Lung microvascular endothelial cell (primary cell): ENCODE measurements at places on chromosomes 3 and 15. TPM values are rescaled to one million over a fixed set of nuclear protein-coding genes. Genes with fewer than 3 reads are reported as not detected.

GRCh38 chr15:78223396-78224022, 10.9 kb downstream of the ACSBG1 start:
- DNase-seq: no peak

Gene TMEM108
- not detected in 2 replicates for total RNA-seq

Gene ST6GAL1
- total RNA-seq: 44.9 and 61.1 TPM in 2 replicates

Gene C3orf49
- total RNA-seq: not detected in 2 replicates

GRCh38 chr3:38563886-38564270, 67.7 kb downstream of the EXOG start:
- DNase-seq: no peak

Gene HYAL2
- 404 and 600 TPM in 2 replicates for total RNA-seq

GRCh38 chr3:111418391-111418790, 123.6 kb upstream of the CD96 start:
- DNase-seq: no peak

Gene KIF23
- total RNA-seq: 5.4 and 11.1 TPM in 2 replicates

GRCh38 chr3:105553851-105554250, 187.1 kb downstream of the ALCAM start:
- DNase-seq: no peak

DNA sequence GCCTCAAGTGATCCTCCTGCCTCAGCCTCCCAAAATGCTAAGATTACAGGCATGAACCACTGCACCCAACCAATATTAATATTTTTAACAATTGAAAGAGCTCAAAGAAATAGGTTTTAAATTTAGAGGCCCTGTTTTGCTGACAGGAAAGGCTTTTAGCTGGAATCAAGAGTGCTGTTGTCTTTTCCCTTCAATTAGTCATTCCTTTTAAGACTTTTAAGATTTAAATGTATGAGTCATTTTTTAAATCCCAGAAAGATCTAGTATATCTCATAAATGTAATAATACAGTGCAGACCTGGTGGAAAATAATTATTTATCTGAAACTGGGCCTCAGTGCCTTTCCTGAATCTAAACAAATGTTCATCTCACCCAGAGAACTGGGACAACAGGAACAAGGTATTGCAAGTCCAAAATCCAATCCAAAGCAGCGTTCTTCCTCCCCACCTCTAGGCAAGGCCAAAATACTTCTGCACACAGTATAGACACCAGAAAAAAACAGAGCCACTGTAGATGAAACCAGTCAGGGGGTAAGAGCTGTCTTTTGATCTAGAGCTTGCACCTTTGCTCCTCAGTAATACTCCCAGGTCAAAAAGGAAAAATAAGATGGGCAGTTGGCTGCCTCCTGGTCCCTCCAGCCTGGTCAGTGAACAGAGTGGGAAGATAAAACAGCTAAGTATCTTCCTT, 14.4 kb downstream of the AGTR1 start:
- no peak for DNase-seq

Gene CCR9
- total RNA-seq: not detected in 2 replicates
